ENCODE measurements at places on chromosomes 12 and 14. TPM values are rescaled to one million over a fixed set of nuclear protein-coding genes. Genes with fewer than 3 reads are reported as not detected.

Gene SLC2A14
- total RNA-seq = 7.0 TPM

- DNase-seq = no peak
Observed at GRCh38 chr12:70994217-70994788, 73.8 kb upstream of the PTPRR start.

Gene SDR9C7
- 0.26 TPM for total RNA-seq

DNA sequence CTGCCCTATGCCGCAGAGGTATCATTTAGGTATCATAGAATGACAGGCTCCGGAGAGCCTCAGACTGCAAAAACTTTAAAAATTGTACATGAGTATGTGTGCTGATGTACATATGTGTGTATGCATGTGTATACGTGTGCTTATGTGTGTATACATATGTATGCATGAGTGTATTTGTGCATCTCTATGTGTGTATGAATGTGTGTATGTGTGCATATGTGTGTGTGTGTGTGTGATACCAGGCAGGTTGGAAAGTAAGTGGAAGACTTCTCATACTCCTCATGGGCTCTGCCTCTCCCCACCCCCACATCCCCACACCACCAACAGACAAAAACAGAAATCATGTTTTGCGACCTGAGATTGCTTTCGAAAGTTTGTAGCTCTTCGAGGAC lies 621 bp upstream of the TMEM117 start:
- no peak for DNase-seq

Gene APEX1
- total RNA-seq = 228 TPM

- DNase-seq = no peak
Observed at GRCh38 chr14:91899806-91900205, 32.5 kb upstream of the TC2N start.

DNA sequence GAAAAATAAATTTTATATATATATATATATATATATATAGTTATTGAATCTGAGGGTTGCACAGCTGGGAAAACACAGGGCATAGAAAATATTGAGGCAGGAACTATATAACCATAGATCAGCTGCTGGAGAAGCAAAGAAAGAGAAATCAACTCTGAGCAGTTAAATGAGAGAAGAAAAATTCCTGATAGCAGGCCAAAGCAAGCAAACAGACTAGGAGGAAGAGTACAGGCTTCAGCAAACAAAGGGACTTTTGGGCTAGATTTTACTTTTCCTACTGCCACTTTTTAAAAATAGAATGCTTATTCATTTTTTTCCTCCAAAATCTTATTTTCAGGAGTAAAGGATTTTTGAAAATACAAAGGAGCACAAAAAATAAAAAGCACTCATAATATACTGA lies 216.0 kb upstream of the PRKD1 start:
- DNase-seq = no peak

Gene JPH4
- 8.3 TPM for total RNA-seq

DNA sequence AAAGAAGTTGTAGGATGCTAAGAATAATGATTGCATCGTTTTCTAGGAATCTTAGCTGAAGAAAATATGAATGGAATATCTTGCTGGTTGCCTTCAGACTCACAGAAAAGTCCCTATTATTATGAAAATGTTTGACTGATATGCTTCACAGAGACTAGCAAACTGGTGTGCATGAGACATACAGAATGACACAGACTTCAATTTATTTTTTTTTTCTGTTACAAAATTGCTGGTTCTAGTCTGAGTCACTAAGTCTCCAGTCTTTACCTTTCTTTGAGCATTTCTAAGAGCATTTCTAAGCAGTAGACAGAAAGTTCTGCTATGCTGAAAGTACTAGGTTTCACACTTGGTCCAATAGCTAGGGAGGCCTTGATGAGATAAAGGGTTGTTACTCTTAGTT lies 377.6 kb upstream of the ATP2B1 start:
- DNase-seq = no peak

DNA sequence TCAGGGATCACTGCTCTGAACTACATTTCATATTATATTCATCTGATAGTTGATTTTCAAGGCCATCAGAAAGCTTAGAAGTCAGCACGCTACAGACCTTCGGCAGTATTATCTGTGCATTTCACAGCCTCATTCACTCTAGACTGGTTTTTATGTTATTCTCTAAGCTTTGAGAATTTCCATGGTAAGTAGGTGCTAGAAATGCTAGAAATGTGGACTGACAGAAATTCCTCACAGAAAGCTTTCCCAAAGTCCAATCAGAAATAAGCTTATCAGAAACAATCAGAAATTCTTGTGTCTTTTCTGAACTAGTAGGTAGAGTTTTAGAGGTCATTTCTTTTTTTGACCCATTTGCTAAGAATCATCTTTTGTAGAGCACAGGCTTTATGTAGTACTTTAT lies 176.6 kb downstream of the TMTC3 start:
- DNase-seq = no peak

Gene OASL
- 0.19 TPM for total RNA-seq

Gene DHRS2
- total RNA-seq = 1.4 TPM

DNA sequence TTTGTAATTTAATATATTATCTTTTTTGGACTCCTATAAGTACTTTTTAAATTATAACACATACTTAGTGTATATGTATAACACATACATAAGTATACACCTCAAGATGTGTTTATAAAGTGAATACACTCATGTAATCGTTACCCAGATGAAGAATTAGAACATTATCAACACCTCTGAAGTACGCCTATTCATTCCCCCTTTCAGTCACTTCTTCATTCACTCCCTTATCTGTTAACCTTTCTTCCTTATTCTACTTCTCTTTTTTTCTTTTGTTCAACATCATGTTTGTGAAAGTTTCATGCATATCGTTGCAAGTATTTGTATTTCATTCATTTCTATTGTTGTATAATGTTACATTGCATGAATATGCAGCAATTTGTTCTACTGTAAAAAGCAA lies 98.5 kb downstream of the ARID2 start:
- no peak for DNase-seq

Gene OAS2
- total RNA-seq = 4.2 TPM

DNA sequence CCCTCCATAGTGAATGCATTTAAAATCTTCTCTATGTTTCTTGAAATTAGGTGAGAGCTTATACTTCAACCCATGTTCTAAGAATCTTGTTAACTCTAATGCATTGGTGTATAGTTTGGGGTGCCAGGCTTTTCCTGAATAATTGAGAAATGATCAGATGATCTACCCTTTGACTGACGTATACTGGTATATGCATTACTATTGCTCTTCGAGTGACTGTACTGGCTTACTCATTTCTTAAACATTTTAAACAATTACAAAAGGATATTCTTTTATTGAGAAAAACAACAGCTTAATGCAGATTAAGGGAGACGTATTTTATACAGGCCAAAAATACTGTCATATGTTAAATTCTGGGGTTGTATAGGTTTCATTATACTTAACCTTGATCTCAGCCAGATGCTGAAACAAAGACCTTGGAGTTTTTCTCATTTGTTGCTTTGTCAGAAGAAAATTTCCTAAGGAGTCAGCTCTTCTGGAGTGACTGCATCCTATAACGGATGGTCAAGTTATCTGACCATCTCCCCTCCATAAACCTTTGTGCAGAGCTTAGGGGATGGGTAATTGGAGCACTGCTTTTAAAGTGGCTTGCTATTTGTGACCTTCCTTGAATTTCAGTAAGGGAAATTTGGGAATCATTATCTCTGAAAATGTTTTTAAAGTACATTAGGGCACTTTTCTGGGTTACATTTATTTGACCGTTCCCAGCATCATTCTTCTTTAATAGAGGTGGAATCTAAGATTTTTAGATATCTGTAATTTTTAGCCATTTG lies 507.6 kb downstream of the PCNX1 start:
- no peak for DNase-seq

- no peak for DNase-seq
Observed at GRCh38 chr14:71720978-71721624, 211.1 kb upstream of the RGS6 start.

- no peak for DNase-seq
Observed at GRCh38 chr12:122099856-122100255, 21.3 kb downstream of the MLXIP start.

- DNase-seq = no peak
Observed at GRCh38 chr14:71532790-71533189, 399.4 kb upstream of the RGS6 start.

DNA sequence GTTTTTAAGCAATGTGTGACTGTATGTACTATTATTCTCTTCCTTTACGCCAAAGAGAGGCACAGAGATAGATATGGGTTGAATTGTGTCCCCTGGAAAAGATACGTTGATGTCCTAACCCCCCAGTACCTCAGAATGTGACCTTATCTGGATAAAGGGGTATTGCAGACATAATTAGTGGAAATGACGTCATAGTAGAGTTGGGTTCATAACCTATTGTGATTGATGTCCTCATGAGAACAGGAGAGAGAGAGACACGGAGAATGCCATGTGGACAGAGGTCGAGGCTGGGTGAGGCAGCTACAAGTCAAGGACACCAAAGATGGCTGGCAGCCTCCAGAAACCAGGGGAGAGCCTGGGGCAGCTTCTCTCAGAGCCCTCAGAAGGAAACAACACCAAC lies 376.3 kb downstream of the FUT8 start:
- no peak for DNase-seq

DNA sequence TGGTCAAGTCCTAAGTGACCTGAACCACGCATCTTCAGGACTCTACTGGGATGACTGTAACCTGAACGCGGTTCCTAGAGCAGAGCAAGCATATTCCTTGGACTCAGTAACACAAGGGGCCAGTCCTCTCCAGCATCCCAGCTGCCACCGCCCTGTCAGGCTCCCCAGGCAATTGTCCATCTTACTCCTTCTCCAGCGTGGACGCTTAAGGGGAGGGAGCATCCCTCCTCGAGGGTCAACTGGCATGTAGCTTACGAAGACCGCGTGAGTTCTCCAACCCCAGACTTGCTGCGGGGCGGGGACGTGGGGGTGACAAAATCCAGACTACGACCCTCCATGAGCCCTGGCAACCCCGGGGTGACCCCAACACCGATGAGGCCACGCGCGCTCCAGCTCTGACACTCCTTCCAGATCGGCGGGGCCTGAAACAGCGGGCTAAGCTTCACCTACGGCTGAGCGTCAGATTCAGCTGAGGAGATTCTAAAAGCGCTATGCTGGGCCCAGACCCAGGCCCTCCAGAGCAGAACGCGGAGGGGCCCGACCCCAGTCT lies 846 bp upstream of the MTHFD1 start:
- DNase-seq = peak; percentile 68

Gene STAT6
- 83.4 TPM for total RNA-seq

Gene SLC25A21
- total RNA-seq = 0.58 TPM

GRCh38 chr12:77724367-77724957 lies 106.2 kb upstream of the NAV3 start:
- no peak for DNase-seq

Gene LRP1-AS
- total RNA-seq = not detected

DNA sequence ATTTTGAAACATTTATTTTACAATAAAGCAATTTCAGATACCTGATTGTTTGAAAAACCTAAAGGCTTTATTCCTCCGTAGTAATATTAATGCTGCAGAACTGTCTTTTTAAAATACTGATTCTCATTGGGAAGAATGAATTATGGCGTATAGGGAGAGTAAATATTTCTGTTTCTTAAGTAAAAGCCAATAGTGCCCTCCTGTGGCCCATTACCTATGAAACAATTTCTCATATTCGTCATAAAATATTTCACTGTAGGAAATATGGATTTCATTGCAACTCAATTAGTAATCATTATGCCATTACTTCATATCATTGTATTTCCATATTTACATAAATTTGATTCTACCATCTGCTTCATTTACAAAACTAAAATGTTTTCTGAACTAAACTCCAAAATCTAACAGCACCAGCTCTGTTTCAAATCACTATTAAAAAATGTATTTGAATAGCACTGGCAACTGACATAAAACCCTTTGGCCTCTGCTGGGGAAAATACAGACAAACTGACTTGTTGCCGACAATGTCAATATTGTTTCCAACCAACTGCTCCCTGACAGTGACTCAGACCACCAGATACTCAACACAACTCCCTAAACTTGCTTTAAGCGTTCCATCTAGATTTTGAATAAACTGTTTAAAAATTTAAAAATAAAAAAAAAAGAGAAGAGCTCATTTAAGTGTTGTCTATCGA lies 290.3 kb downstream of the NAV3 start:
- no peak for DNase-seq

Gene LPAR5
- 2.7 TPM for total RNA-seq

- no peak for DNase-seq
Observed at GRCh38 chr14:71891185-71891584, 41.0 kb upstream of the RGS6 start.

Gene C12orf50
- 0.17 TPM for total RNA-seq

GRCh38 chr14:91363776-91364523 lies 53.7 kb downstream of the CCDC88C start:
- no peak for DNase-seq

Gene PLEKHD1
- total RNA-seq = 0.48 TPM

Gene CISTR
- total RNA-seq = not detected

Gene GDF3
- total RNA-seq = not detected

DNA sequence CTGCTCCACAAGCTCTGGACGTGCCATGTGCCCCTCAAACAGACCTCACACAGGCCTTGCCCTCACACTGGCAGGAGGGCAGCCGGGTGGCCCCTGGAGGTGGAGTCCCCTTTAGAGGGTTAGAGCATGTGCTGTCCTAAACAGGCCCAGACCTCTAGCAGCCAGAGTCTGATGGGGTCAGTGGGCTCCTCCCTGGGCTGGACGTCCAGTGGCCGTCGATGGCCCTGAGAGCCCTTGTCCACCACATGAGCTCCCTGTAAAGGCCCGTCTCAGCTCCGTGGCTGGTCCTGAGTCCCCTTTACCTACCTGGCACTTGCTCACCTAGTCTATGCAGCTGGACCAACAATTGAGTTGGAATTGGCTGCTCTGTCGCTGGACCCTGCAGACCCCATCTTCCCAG lies 3.8 kb downstream of the TMEM179 start:
- DNase-seq = no peak

GRCh38 chr12:81377771-81378170 lies 299.9 kb downstream of the ACSS3 start:
- DNase-seq = no peak

GRCh38 chr14:21923820-21924219 lies 250.2 kb upstream of the OR4E1 start:
- DNase-seq = no peak

- no peak for DNase-seq
Observed at GRCh38 chr12:6272300-6273204, 37.9 kb upstream of the PLEKHG6 start.

Gene BMAL2
- total RNA-seq = 34.3 TPM

GRCh38 chr12:106248312-106248845 lies 559 bp upstream of the CKAP4 start:
- DNase-seq = peak; percentile 85

DNA sequence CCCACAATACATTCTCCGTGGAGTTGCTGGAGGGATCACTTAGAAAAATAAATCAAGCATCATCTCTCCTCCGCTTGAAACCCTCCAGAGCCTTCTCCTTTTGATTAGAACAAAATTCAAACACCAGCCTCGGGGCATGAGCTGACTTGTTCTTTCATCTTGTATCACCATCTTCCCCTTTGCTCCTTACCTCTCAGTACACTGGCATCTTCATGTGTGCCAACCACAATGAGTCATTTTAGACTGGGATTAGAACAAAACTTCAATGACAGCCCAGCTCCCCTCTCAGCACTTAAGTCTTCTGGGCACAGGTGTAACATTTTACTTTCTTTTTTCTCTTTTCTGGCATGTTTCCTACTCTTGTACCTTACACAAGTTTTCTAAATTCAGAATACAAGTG lies 1159.2 kb upstream of the TMEM132C start:
- DNase-seq = no peak

GRCh38 chr12:82880442-82880901 lies 193.8 kb downstream of the TMTC2 start:
- DNase-seq = no peak

Gene ANKRD33
- total RNA-seq = 0.62 TPM

GRCh38 chr12:12088761-12089160 lies 18.0 kb downstream of the BCL2L14 start:
- DNase-seq = no peak

Gene ADAM21
- not detected for total RNA-seq

Gene NANOG
- total RNA-seq = not detected
